ENCODE measurements at places on chromosomes 4 and X.
A peak's percentile ranks its signal among the peaks of the same experiment; 100 is the strongest.

DNA sequence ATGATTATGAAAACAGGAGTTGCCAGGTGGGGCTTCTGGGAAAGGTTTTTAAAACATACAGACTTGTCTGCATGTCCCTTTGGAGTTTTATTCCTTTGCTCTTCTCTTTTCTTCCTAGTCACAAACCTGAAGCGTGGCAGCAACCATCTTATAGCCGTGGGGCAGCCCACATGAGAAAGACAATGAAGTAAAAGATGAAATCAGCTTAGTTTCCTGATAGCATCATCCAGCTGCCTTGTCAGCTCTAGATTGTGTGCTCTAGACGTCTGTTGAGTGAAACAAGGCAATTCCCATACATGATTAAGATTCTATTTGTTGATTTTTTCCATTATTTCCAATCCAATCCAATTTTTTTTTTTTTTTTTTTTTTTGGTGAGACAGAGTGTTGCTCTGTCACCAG lies 68.9 kb downstream of the ELOVL6 start:
- no peak for DNase-seq

DNA sequence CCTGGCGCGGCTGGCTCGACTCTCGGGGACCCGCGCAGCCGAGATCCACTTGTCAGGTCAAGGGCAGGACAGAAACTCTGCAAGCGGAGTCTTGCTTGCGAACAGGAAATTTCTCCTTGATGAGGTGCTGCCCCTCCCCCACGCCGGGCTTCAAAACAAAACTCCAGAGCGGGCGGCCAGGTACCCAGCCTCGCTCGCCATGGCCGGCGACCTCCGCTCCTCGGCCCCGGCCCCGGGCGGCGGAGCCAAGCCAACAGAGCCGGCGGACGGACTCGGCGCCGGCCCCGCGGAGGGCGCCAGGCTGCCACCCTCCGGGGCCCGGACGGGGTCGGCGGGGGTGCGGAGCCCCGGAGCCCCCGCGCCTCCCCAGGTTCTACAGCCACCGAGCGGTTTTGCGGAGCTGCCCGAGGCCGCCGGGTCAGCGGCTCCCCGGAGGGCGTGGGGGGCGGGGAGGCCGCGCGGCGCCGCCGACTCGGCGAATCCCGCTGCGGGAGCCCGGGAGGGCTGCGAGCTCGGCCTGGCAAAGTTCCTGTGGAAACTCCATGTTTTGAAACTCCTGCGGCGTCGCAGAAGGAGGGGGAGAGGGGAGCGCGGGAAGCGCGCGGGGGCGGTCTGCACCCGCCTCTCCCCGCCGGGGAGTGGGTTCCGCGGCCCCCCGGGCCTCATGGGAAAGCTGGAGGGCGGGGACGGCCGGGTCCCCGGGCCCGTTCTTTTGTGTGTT lies 11.7 kb upstream of the BCOR start:
- no peak for DNase-seq

DNA sequence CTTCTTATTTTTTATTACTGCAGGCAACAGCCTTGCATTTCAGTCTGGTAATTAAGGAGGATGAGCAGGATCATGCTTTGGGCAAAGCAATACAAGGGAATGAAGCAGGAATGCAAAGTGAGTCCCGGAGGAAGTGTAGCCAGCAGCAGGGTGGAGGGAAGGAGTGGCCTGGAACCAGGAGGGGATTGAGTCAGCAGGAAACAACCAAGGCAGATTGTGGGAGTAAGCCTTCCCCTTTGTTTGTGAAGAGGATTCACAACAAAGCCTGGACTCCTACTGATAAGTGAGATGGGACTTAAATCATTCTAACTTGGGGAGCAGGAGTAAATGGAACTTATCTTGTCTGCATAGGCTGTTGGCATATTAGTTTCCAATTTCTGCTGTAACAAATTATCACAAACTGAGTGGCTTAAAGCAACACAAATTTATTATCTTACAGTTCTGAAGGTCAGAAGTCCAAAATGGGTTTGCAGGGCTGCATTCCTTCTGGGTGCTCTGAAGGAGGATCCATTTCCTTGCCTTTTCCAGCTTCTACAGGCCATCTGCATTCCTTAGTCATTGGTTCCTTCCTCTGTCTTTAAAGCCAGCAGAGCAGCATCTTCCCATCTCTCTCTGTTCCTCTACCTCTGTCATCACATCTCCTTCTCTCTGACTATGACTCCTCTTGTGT lies 93.2 kb upstream of the AP1S2 start:
- DNase-seq: peak; percentile 73

- DNase-seq: no peak
These were observed 13.6 kb upstream of the PDGFRA start for GRCh38 chr4:54215379-54216077.

- DNase-seq: no peak
These were observed 14.0 kb upstream of the CDKN2AIP start for GRCh38 chr4:183430317-183430993.

- DNase-seq: peak; percentile 87
These were observed 12.8 kb upstream of the LIMCH1 start for GRCh38 chr4:41525129-41525528.

All from foreskin keratinocyte (primary cell).